ENCODE measurements at places on chromosomes 7 and 10.

- no peak for DNase-seq
Observed at GRCh38 chr7:178444-178843, 13.9 kb upstream of the FAM20C start.

DNA sequence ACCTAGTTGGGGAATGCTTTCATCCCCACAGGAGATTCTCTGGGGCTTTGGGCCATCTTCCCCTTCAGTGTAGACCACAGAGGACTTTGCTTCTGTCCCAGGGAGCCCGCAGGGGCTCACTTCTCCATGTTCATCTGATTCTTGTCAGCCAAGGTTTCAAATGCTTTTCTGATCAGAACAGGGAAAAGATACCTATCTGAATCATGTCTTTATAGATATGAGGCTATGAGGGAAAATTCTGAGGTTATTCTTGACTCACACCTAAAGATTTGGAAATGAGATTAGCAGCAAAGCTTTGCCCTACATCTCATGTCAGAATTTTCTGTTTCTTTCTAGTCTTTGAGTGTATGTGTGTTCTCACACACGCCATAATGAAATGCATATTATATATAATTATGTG, 53.3 kb downstream of the FIGNL1 start:
- DNase-seq = no peak

DNA sequence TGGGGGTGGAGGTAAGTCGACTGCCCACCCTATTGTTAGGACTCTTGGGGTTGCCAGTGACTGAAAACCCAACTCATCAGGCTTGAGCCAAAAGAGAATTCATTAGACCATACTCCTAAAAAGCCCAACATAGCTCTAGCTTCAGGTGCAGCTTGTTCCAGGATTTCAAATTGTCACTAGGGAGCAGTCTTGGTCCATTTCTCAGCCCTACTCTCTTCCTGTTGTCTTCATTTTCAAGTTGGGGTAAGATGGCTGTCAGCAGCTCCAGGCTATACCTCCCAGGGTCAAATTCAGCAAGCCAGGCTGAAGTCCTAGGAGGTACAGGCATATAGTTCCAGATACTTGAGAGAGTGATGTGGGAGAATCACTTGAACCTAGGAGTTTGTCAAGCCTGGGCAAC, 14.9 kb upstream of the COL13A1 start:
- DNase-seq = no peak

GRCh38 chr7:44982535-44982923, 3.7 kb upstream of the MYO1G start:
- no peak for DNase-seq

DNA sequence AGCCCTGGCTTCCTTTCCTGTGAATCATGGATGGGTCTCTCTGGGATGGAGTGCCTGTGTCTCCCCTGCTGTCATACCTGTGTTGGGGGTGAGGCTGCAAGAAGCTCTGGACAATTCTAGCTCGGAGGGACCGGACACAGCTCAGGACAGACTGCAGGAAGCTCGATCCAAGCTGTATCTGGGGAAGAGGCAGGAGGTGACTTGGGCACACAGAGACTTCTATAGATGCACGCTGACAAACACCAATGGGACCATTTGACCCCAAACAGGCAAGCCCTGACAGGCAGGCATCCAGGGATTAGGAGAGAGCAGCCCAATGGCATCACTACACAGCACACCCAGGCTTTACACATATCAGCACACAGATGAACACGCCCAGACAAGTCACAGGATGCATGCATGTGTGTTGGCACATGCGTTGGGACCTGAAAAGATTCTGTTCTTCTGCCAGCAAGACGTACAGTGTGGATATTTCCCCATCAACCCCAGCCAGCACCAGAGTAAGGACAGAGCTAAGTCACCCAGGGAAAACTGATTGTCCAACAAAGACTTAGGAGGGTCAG, 4.5 kb downstream of the LLCFC1 start:
- no peak for DNase-seq

DNA sequence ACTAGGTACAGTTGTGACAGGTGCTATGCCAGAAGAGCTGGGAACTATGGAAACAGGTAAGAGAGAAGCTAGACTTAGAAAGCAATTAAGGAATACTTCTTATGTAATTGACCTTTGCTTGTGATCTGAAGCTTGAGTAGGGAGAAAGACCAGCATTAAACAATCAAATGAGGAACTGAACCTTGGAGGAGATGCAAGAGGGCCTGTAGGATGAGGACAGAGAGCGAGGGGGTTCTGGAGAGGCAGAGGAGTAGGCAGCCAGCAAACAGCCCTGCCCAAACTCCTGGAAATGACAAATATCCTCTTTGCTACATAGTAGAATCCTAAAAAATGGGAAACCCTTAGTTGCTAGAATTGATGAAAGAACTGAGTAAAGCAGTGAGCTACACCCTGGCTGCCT, 41.6 kb upstream of the FAM204A start:
- DNase-seq = no peak

DNA sequence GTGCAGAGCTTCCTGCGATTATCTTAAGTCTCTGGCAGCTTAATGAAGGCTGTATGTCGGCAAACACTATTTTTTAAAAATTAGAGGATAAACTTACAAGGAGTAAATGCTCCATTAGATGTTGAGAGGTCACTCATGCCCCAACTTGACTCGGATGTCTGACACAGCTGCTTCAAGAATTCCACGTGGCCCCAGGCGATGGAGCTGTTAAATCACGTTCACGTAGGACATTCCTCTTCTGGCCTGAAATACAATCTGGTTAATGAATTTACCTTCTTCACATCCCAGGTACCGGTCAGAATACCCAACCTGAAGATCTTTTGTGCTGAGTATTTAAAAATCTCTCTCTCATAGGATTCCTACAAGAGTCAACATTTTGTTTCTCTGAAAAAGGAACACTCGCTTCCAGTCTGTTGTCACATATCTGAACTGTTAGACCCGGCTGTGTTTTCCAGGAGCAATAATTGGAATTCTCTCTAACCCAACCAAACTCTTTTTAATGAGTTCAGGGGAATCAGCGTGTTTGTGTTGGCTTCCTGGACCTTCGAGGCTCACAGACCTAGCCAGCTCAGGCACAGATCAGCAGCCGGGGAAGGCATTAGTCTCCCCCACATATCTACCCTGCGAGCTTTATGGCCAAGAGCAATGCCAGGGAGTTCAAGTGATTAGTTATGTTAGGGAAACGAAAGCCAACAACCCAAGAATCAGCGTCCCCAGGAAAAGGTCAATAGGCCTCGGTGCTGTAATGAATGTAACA, 284.9 kb downstream of the FGFR2 start:
- no peak for DNase-seq

- no peak for DNase-seq
Observed at GRCh38 chr7:424301-424935, 95.2 kb downstream of the PDGFA start.

- DNase-seq = no peak
Observed at GRCh38 chr10:49632406-49633317, 18.8 kb downstream of the CHAT start.

- DNase-seq = no peak
Observed at GRCh38 chr7:150874401-150875198, 22.3 kb downstream of the AOC1 start.

GRCh38 chr10:116891208-116891607, 41.9 kb downstream of the ENO4 start:
- DNase-seq = no peak

DNA sequence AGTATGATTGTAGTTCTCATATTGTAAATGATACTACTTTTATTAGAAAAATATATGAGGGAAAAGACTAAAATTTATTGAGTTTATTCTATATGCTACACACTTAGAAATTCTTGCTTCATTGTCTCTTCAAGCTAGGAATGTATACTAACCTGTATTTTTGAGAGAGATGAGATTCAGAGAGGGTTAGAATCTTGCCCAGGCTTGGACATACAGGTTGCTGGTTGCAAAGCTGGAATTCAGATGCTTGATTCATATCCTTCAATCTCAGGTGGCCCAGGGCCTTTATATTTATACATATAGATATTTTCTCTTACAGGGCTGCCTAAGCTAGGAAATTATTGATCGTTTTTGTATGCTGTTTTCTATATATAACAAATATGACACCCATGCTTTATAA, 324.2 kb downstream of the CDK14 start:
- no peak for DNase-seq
